Ascending aorta (tissue), 2 donors: ENCODE measurements at places on chromosomes 5 and 9. TPM values are rescaled to one million over a fixed set of nuclear protein-coding genes. Genes with fewer than 3 reads are reported as not detected.

GRCh38 chr5:38424148-38425060 is 132.0 kb downstream of the LIFR start:
- H3K4me1 ChIP-seq: peaks cover 2% of the 10 kb centered on the region
- no peaks in the 10 kb centered on the region for H3K27me3 ChIP-seq
- DNase-seq: no peak
- no peak overlapping the region for H3K4me3 ChIP-seq

The CCDC192 gene
- total RNA-seq: not detected

DNA sequence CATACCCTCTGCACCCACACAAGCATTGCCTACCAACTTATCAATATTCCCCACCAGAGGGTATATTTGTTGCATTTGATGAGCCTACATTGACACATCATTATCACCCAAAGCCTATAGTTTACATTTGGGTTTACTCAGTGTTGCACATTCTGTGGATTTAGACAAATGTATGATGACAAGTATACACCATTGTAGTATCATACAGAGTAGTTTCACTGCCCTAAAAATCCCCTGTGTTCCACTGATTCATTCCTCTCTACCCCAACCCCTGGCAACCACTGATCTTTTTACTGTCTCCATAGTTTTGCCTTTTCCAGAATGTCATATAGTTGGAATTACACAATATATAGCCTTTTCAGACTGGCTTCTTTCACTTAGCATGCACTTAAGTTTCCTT is 85.7 kb upstream of the CPLX2 start:
- no peak overlapping the region for H3K27ac ChIP-seq
- no peak overlapping the region for H3K4me3 ChIP-seq
- no peaks in the 10 kb centered on the region for H3K36me3 ChIP-seq
- no peak for DNase-seq

- no peaks in the 10 kb centered on the region for H3K27me3 ChIP-seq
- no peak for DNase-seq
- no peaks in the 10 kb centered on the region for H3K36me3 ChIP-seq
- no peak overlapping the region for H3K27ac ChIP-seq
- no peak overlapping the region for H3K4me3 ChIP-seq
- H3K4me1 ChIP-seq: no peaks in the 10 kb centered on the region
Measured at GRCh38 chr9:84216151-84216550, 124.4 kb downstream of the SLC28A3 start.
